ENCODE measurements at places on chromosomes 6 and 20.

GRCh38 chr20:59578436-59579403 is 25.6 kb upstream of the PHACTR3 start:
- DNase-seq, result no peak

DNA sequence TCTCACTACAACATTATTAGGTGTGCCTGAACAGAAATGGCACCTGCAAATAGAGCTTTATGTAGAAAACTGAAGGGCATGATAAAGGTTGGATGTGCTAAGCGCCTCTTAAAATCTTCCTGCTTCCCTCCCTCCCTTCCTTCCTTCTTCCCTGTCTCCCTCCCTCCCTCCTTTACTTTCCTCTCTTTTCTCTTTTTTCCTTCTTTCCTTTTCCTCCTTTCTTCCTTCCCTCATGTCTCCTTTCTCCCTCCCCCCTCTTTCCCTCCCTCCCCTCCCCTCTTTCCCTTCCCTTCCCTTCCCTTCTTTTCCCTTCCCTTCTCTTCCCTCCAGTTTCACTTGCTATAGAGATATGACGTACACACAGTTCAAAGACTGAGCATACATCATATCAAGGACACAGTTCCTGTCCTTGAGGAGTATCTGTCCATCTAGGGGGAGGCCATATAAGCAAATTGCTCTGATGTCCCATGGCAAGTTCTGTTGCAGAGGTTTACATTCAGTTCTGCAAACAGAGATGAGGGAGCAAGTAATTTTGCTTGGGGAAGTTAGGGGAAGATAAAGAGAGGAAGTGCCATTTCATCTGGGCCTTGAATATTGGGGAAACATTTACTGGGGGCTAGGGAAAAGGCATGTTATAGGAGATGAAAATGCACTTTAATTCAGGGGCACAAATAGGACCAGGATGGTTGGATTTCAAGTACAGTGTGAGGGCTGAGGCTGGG is 79.0 kb upstream of the EEF1E1 start:
- DNase-seq, result no peak

DNA sequence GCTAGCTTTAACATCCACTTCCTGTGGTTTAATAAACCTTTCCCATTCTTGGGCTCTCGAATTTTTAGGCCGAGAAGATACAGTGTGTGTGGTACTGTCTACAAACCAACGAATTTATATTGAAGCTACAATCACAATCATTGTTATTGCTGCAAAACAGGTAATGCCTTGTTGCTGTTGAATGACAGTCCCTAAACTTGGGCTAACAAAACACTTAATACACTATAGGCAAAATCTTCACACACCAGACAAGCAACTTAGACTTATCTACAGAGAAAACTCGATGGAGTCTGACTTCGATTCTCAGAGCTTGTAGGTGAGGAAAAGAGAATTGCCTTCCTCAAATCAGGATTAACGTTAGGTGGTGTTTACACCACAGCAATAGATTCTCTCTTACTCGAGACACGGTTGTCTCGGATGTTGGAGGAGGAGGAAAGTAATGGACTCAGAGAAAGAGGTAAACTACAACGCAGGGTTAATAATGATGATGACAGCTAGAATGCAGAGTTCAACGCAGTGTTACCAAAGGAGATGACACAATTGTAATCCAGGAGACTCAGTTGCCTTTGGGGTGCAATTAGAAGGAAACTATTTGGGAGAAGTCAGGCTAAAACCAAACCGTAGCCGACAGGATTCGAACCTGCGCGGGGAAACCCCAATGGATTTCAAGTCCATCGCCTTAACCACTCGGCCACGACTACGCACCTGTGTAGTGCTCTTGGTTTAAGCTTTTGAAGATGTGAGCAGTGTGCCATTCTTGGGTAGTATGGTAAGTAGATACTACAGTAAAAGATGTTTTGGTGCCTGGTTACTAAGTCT is 32.5 kb upstream of the ZNF184 start:
- peak; percentile 48 for DNase-seq

GRCh38 chr20:59787538-59787890 is 145.9 kb downstream of the SYCP2 start:
- no peak for DNase-seq

GRCh38 chr6:159161839-159162238 is 7.4 kb upstream of the FNDC1 start:
- no peak for DNase-seq

DNA sequence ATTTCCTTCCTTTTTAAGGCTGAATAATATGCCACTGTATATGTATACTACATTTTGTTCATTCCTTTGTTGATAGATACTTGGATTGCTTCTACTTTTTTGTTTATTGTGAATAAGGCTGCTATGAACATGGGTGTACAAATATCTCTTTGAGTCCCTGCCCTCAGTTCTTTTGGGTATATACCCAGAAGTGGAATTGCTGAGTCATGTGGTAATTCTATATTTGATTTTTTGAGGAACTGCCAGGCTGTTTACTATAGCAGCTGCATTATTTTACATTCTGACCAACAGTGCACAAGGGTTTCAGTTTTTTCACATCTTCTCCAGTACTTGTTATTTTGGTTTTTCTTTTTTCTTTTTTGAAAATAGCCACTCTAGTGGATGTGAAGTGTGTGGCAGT is 34.1 kb downstream of the CDS2 start:
- no peak for DNase-seq

GRCh38 chr20:6866741-6867140 is 99.3 kb downstream of the BMP2 start:
- DNase-seq, result no peak

DNA sequence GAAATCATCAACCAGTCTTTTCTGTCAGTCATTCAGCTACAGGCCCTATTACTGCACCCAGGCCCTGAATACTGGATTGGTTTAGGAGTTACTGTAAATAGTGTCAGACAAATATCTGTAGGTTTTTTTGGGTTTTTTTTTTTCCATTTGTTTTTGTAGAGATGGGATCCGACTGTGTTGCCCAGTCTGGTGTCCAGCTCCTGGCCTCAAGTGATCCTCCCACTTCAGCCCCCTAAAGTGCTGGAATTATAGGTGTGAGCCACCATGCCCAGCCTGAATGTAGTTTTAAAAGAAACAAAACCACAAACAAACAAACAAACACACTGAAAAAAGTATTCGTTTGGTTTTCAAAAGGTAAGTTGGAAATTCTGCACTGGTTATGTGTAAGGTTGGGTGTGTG is 39.6 kb downstream of the DZANK1 start:
- no peak for DNase-seq

DNA sequence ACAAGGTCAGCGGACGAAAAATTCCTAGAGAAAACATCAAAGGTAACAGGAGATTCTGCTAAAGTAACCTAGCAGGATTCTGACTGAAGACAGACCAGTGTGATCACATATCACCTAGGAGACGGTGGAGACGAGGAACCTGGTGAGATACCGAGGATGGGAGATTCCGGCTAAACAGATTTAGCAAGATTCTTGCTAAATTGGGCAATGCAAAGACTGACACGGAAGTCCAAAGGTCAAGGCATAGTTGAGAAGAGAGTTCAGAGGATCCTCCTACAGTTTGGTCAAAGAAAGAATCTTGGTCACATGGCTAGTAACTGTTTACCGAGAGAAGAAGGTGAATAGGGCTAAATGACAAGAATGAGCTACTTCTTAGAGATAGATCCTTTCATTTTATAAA is 61.1 kb downstream of the TMEM170B start:
- DNase-seq, result no peak

GRCh38 chr20:33130568-33131061 is 37.3 kb upstream of the BPIFA2 start:
- no peak for DNase-seq

DNA sequence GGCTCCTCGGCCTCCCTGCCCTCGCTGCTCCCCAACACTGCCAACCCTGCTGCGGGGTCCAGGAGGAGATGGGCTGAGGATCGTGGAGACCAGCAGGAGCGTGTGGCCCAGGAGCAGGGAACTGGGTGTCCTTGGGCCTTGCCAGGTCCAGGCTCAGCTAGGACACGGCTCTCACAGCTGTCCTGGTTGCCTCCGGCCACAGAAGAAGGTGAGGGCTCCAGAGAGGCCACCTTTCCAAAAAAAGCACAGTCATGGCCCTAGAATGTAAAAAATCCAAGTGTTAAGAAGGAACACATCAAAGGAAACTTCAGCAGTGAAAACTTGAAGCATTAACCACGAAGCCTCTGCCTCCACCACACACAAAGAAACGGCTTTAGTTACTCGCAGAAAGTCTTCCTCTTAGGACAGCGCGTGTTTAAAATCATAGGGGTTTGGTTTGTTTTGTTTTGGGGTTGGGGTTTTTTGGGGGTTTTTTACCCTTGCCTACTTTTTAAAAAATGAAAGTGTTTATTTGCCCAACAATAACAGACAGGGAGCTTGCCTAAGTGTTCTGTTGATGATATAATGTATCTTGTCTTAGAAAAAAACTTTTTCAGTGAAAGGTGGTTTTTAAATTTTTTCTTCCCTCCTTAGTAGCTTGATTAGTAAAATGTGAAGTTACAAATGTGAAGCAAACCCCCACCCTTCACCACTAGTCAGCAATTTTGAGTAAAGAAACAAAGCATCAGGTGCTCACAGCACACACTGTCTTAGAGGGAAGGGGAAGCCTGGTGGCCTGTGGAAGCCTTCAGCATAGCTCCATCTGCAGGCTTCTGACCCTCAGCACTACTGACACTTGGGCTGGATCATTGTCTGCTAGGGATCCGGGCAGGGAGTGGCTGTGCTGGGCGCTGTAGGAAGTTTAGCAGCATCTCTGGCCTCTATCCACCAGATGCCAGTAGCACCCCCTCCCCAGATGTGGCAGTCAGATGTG is 60.0 kb downstream of the PTPN1 start:
- no peak for DNase-seq

DNA sequence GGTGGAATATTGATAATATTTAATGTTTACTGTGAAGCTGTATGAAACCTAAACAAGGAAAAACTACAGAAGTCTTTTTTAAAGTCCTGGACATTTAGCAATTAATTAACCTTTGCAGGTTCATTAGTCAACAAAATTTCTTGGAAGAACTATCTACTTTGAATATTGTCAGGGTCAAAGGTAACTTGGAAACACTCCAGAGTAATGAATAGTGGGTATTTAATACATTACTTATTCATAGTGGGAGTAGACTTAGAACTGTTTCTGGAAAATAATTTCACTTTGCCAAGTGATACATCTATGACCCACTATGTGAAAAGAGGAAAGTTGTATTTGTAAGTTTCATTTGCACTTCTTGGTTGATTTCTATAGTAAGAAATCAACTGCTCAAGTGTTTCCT is 319.1 kb downstream of the TFAP2B start:
- DNase-seq, result no peak

DNA sequence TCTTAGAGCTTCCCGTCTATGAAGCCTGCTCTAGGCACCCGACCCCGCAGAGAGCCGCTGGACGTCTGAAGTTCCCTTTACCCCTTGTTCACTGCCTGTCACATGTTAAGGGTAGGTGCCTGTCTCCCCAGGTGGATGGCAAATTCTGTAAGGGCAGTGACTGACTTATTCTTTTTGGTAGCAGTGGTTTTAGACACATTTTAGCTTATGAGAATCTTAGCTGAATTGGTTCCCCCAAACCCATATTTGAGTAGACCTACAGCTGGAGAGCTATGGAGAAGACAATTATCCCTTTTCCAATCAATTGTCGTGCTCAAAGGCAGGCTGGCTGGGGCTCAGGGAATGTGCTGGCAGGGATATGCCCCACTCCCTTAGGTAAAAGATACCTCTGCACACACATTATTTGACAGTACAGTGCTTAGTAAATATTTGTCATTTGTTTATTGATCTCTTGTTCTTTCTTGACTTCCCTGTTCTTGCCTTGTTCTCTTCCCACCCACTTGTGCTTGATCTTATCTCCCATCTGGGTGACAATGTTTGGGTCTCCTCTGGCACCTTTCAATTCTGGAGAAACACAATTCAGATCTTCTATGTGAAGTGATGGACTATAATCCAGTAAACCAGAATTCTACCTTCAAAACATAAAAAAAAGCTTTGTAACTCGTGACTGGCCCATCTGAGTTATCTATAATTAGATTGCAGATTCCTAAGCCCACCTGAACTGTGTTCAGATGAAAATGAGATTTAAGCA is 114.3 kb upstream of the SLC2A12 start:
- DNase-seq, result no peak

DNA sequence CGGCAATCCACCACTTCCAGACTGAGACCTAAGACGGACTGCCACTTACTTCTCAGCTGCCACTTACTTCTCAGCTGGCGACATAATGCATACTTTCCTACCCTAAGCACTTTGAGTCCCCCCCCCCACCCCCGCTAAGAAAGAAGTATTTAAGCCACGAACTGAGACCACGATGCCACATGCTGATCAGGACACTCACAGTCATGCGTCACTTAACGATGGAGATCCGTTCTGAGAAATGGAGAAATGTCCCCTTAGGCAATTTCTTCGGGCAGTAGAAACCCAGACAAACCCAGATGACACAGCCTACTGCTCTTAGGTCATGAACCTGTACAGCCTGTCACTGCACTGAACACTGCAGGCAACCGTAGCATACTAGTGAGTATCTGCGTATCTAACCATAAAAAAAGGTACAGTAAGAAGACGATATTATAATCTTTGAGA is 690 bp downstream of the IFNGR1 start:
- DNase-seq, result peak; percentile 14

DNA sequence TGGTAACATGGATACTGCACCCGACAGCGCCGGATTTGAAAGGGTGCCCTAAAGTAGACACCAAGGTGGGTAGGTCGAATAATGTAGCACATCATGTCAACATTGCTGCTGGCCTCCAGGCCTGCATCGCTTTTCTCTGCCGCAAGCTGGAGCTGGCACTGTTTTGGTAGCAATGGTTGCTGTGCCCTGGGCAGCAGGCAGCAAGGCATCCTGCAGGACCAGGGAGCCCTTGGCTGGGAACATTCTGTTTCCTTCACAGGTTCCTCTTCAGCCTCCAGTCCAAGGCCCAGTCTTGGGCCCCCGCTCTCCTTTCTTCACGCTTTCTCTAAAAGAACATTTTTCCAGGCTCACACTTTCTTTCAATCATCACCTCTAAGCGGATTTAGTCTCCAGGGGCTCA is 365.8 kb upstream of the JARID2 start:
- no peak for DNase-seq

GRCh38 chr6:31339210-31339609 is 17.8 kb downstream of the HLA-B start:
- DNase-seq, result no peak

DNA sequence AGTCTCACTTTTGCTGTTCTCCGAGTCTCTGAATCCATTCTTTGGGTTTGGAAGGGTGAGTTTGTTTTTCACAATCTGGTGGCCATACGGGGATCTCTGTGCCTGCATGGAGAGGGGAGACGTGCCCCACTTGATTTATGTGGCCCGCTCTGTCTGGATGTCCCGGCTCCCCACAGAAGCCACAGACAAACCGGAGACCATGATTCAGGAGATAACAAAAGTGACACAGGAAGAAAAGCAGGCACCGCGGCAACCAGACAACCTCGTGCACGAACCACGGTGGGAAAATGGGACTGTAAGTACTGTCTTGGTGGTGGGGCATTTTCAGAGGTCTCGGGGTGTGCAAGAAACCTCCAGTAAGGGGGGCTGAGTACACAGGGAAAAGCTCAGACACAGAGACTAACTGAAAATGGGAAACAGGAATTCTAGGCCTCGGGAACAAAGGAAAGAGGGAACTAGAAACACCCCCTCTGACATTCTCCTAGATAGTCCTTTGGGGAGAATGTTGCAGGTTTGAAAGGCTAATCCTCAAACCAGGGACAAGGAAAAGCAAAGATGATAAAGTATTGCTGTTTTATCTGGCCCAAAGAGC is 22.1 kb upstream of the ZNF318 start:
- no peak for DNase-seq

- no peak for DNase-seq
Measured at GRCh38 chr6:114008331-114008730, 37.4 kb upstream of the HDAC2 start.
